Right lobe of liver (tissue), 6 donors: ENCODE measurements at places on chromosomes 7 and 10. TPM values are rescaled to one million over a fixed set of nuclear protein-coding genes. Genes with fewer than 3 reads are reported as not detected.

GRCh38 chr7:90512821-90513254 lies 43.4 kb downstream of the PTTG1IP2 start:
- no peak for DNase-seq
- H3K27ac ChIP-seq, result no peak overlapping the region
- no peak overlapping the region for H3K4me3 ChIP-seq
- H3K27me3 ChIP-seq, result no peaks in the 10 kb centered on the region
- H3K4me1 ChIP-seq, result no peaks in the 10 kb centered on the region

DNA sequence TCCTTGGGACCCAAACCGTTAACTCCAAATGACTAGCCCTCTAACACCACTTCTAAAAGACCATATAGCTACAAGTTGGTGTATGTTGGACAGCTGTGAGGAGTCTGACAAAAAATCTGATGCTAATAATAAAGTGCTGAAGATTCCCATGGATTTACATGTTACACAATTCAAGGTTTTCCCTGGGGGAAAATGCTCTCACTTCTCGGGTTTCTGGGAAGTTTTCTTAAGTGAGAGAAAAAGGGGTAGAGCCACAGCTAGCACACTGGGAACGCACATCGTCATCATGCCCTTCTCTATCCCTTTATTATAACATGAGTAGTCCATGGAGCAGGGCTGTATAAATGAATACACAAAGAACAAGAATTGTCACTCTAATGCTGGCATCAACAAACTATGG lies 162.1 kb downstream of the CHCHD3 start:
- no peak overlapping the region for H3K27ac ChIP-seq
- H3K4me3 ChIP-seq, result no peak overlapping the region
- H3K27me3 ChIP-seq, result no peaks in the 10 kb centered on the region
- H3K36me3 ChIP-seq, result no peaks in the 10 kb centered on the region

DNA sequence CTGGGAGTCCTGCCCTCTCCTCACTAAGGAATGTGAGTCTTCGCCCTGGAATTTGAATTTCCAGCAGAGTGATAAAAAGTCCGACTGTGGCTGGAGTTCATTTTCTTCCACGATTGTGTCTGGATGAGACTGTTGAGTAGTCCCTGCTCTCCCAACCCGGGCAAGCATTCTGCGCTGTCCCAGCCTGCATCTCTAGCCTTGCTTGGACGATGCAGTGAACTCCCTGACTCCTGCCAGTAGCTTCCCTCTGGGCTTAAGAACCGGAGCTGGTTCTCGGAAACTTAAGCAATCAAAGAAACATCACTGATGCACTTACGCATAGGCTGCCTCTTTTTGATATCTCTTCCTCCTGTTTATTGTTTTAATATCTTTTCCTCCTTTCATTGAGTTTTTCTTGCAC lies 116.0 kb upstream of the FZD8 start:
- no peak overlapping the region for H3K4me3 ChIP-seq
- H3K27me3 ChIP-seq, result no peaks in the 10 kb centered on the region
- no peak overlapping the region for H3K27ac ChIP-seq
- DNase-seq, result no peak
- H3K36me3 ChIP-seq, result no peaks in the 10 kb centered on the region

Gene PHKG1
- 0.88 TPM for total RNA-seq

Gene LEP
- not detected for total RNA-seq

Gene CDNF
- total RNA-seq, result 3.7 TPM

GRCh38 chr7:116505823-116506222 lies 6.3 kb downstream of the CAV2 start:
- no peak overlapping the region for H3K27ac ChIP-seq
- no peaks in the 10 kb centered on the region for H3K27me3 ChIP-seq

- no peaks in the 10 kb centered on the region for H3K27me3 ChIP-seq
- no peak overlapping the region for H3K4me3 ChIP-seq
- no peaks in the 10 kb centered on the region for H3K4me1 ChIP-seq
Measured at GRCh38 chr10:43867113-43867512, 218.4 kb upstream of the ZNF32 start.

DNA sequence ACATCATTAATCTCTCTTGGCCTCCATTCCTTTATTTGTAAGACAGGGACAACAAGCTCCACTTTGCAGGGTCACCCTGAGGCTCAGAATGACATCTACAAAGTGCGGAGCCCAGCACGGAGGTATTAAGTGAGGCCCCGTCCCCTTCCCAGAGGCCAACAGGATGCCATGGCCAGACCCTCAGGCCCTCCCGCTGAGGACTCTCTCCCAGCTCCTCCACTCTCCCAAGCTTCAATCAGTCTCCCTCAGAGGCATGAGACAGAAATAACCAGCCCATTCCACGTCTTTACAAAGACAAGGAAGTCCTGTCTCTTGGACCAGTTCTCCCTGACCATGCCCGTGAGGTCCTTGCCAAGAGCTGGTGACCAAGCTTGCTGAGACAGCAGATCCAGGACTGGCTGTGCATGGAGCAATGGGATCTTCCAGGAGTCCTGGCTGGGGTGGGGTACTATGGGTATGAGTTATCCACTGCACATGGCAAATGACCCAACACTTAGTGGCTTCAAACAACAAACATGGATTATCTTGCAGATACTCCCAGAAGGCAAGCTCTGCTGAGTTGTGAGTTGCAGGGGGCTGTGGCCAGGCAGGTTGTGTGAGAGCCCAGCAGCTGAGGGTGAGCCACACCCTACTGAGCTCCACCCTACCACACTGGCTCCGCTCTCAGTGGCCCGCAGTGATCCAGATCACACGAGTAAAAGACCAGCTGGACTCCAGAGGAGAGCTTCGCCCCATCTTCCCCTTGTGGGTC lies 4.3 kb upstream of the PPIF start:
- H3K27ac ChIP-seq, result no peak overlapping the region
- H3K36me3 ChIP-seq, result no peaks in the 10 kb centered on the region
- no peaks in the 10 kb centered on the region for H3K27me3 ChIP-seq
- H3K4me1 ChIP-seq, result peaks cover 52% of the 10 kb centered on the region
- H3K4me3 ChIP-seq, result no peak overlapping the region

Gene LRIT1
- total RNA-seq, result not detected

- H3K27ac ChIP-seq, result no peak overlapping the region
- H3K27me3 ChIP-seq, result no peaks in the 10 kb centered on the region
- no peak overlapping the region for H3K4me3 ChIP-seq
- H3K36me3 ChIP-seq, result no peaks in the 10 kb centered on the region
Measured at GRCh38 chr10:132925071-132925561, 17.3 kb downstream of the CFAP46 start.

GRCh38 chr7:116150588-116150987 lies 59.8 kb upstream of the TES start:
- no peak overlapping the region for H3K4me3 ChIP-seq
- DNase-seq, result no peak
- H3K36me3 ChIP-seq, result no peaks in the 10 kb centered on the region

DNA sequence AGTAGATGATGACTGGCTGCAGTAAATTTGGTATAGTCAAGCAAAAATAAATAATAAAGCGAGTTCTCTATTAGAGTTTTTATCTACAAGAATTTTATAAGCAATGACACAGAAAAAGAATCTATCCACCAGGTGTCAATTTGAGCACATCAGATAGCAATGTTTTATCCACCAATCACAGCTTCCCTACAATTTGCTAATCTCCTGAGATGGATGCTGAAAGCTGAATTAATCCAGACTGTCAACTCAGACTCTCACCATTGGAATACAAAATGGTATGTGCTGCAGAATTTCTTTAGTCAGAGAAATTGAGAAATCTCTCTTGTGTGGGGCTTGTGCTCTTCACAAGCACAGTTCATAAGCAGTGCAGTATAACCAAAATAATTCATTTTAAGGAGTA lies 888.9 kb upstream of the GHITM start:
- H3K27ac ChIP-seq, result no peak overlapping the region
- no peaks in the 10 kb centered on the region for H3K4me1 ChIP-seq
- no peaks in the 10 kb centered on the region for H3K36me3 ChIP-seq
- no peak overlapping the region for H3K4me3 ChIP-seq

- no peak overlapping the region for H3K4me3 ChIP-seq
- no peak overlapping the region for H3K27ac ChIP-seq
- DNase-seq, result peak; percentile 20
- no peaks in the 10 kb centered on the region for H3K4me1 ChIP-seq
- H3K27me3 ChIP-seq, result no peaks in the 10 kb centered on the region
Measured at GRCh38 chr10:86346799-86347665, 19.6 kb downstream of the GRID1 start.

GRCh38 chr7:75892634-75893272 lies 13.9 kb downstream of the RHBDD2 start:
- DNase-seq, result no peak
- no peaks in the 10 kb centered on the region for H3K27me3 ChIP-seq
- H3K27ac ChIP-seq, result no peak overlapping the region
- H3K4me1 ChIP-seq, result peaks cover 6% of the 10 kb centered on the region

- H3K4me1 ChIP-seq, result no peaks in the 10 kb centered on the region
- no peak overlapping the region for H3K27ac ChIP-seq
- no peak for DNase-seq
- H3K36me3 ChIP-seq, result no peaks in the 10 kb centered on the region
- H3K4me3 ChIP-seq, result no peak overlapping the region
- no peaks in the 10 kb centered on the region for H3K27me3 ChIP-seq
Measured at GRCh38 chr7:1214516-1214915, 18.2 kb upstream of the UNCX start.
